Stimulated activated CD4-positive, alpha-beta T cell treated with anti-CD3 and anti-CD28 coated beads, Interleukin-15, amount 100 ng/mL, for 24 hours (primary cell): ENCODE measurements at places on chromosomes 5 and 9.

DNA sequence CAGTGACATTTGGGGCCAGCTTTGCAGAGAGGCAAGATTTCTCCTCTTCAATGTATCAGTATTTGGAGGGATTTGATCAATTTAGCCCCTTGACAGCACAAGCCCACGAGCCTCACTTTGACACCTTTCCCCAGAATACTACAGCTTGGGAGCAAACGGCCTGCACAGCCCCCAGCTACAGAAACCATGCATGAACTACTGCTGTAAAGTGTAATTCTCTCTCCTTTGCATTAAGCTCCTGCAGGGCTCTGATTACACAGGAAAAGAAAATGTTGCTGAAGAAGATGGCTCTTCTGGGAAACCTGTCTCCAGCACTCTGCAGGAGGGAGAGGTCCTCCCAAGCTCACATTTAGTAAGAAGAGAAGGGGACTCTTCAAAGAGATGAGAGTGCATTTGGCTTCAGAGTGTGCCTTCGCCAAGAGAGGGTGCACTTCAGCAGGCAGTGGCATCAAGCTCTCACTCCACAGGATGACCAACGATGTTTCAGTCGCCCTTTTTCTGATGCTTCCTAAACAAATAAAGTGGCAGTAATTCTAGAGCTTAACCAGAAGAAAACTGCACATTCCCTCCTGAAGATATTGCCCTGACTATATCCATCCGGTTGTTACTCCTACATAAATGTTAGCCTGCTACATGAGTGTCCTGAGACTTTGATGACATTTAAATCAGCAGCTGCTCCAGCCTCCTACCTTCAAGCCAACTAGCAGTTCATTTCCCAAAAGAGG, 272.2 kb downstream of the AUH start:
- DNase-seq = no peak

- no peak for DNase-seq
Measured at GRCh38 chr5:168286386-168286785, 5.1 kb upstream of the WWC1 start.

DNA sequence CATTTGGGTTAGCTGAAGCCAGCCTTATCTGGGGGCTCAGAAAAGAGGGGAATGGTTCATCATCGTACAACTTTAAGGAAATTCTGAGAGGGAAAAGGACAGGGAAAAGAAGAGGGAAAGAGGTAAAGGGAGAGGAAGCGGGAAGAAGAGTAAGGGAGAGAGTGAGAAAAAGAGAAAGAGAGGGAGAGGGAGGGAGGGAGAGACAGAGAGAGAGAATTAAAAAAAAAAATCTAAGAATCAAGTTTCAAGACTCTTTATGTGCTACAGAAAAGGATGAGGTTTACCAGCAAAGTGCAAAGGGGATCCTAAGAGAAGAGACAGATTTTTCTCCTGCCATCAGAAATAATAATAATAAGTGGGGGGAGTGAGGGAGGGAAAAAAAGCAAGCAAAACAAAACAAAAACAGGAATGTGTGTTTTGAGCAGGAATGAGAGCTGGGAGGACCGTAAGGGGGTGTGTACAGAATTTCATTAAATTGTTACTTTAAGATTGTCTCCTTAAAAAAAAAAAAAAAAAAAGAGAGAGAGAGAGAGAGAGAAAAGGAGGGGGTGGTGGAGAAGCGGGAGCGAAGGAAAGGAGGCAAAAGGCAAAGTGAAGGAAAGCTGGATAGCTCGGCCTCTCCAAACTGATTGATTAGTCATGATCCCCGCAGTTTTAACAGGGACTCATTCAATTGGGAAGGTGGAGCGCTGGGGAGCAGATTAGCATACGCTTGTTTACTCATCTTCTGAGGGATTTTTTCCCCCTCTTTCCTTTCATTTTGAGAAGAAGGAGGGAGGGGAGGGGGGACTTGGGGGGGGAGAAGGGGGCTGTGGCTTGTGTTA, 438 bp upstream of the PAPPA start:
- DNase-seq = no peak

DNA sequence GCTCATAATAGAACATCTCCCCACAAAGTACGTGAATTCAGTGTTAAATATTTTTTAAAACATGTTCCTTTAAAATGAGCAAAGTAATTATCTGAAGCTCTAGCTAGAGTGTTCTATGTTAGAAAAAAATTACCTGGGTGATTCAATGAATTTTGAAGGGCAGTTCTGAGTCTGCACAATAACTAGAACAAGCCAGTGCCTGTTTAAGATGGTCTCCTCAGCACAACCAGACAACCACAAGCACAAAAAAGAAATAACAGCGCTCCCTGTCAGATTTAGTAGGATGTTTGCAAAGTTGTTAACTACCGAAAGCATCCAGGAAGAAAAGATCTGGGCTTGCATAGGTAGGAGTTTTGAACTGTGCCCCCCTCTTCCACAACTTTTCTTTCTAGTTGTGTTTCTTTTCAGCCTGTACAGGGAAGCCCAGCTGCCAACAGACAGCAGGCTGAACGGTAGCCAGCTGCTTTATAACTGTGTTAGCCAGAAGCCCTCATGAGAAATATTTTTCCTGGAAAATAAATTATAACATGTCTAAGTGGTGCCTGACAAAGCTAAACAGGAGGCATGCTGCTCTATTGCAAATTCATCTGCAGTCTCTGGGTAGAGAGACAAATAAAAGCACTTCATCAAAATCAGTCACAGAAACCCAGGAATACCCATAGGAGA, 1026.9 kb downstream of the MAT2B start:
- DNase-seq = no peak

DNA sequence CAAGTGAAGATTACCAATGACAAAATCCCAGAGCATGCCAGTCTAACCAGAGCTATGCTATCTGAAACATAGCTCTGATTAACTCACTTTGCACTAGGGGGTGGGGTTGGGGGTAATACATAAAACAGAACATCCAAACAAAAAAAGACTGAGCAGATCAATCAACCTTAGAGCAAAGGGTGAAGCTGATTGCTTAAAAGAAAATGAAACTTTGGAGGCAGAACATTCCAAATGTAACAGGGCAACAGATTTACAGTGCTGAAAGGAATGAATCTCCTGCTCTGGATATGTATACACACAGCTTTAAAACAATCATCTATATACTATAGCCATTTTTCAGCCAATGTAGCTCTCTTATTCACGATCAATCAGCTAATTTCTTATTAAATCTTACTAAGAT, 4.9 kb downstream of the IL6ST start:
- DNase-seq = no peak

- no peak for DNase-seq
Measured at GRCh38 chr9:115357821-115358220, 239.9 kb upstream of the TNC start.

DNA sequence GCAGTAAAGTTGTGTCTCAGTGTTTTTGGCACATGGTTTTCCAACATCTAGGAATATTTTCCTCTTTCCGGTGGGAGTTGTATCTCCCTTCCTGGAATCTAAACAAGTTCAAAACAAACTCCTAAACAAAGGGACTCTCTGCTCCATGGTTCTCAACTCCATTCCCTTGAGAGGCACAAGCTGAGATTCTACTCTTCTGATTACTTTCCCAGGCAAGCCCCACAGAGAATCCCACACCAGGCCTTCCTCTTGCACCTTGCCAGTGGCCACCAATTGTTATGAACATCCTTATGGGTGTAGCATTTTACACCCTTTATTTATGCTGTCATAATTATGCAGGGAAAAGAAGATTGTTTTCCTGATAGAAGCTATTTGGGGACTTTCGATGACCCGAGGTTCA, 25.8 kb upstream of the SH3TC2 start:
- no peak for DNase-seq

DNA sequence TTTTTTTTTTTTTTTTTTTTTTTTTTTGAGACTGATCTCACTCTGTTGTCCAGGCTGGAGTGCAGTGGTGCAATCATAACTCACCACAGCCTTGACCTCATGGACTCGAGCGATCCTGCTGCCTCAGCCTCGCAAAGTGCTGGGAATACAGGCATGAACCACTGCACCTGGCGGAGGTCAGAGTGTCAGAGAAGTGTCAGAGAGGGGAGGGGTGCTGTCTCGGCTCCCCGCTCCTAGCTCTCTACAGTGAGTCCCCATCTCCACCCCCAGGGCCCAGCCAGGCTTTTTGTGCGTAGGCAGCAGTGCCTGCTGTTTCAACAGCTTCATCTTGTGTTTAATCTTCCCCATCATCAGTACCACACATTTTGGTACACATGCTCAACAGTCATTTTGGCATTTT, 38.3 kb downstream of the SAR1B start:
- no peak for DNase-seq

DNA sequence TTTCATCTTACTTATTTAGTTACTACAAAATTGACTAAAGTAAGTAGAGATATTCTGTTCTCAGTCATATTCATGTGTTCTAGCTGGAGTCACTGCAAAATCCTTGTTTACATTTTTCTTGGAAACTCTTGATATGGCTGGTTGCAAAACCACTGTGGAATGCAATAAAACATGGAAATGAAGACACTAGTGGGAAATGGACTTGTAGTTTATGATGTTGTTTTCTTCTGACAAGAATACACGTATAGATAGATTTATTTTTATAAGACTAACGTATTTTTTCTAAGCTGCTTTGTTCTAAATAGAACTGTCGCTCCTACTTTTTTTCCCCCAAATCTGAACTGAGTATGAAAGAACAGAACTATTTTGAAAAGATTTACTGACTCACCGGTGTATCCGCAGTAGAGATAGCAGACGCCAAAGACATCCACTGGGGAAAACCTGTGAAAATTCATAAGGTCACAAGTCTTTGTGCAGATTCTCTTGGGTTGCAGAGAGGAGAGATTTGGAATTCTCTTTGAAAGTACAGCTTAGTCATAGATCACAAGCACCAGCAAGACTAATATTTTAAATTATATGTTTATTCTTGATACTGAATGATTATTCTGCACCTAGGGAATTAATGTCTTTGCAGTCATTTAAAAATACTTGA, 119.6 kb upstream of the TAF11L2 start:
- no peak for DNase-seq

GRCh38 chr5:143025971-143026370, 255.8 kb downstream of the ARHGAP26 start:
- DNase-seq = no peak
